ENCODE measurements at places on chromosomes 4 and X.
A peak's percentile ranks its signal among the peaks of the same experiment; 100 is the strongest.

DNA sequence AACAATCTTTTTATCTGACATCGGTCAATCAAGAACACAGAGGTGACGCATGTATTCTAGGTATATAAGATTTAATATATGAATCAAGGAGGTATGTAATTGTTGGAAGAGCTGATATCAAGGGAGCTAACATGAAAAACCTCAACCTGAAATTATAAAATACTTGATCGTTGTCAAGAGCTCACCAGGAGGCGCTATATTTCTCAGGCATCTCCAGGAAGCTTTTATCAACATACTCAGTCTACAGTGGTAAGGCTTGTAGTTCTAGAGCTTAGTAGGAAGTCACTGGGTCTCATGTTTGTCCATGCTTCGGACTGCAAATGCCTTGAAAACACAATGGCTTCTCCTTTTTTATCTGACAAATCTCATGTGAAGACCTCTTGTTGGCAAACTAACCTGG, 156.1 kb downstream of the GRXCR1 start:
- no peak for DNase-seq

GRCh38 chr4:129929052-129929451, 833.1 kb downstream of the C4orf33 start:
- DNase-seq, result no peak

DNA sequence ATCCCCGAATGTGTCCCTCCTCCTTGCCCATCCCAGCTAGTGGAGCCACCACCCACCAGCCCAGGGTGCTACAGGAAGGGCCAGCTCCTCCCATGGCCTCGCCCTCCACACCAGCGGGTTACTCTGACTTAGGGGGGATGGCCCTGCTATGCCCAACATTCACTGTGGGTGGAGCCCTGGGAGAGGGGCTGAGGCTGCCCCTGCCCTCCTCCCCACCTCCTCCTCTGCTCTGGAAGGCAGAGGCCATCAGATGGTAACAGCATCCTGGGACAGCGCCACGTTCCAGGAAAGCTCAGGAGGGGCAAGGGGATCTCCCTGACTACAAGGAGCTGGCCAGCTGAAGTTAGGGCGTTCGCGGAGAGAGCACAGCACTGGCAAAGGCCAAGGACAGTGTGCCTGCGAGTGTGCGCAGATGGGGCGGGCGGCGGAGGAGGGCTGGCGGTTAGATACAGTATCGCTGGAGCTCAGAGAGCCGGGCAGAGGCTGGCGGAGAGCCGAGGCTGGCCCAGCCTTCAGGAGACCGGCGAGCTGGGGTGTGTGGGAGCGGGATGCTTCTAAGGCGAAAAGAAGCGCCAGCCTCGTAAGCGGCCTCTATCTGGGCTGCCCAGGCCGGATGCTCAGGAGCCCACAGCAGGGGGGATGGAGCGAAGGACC, 1.5 kb downstream of the JAKMIP1 start:
- no peak for DNase-seq

GRCh38 chr4:185238215-185238681, 28.9 kb downstream of the SNX25 start:
- no peak for DNase-seq

DNA sequence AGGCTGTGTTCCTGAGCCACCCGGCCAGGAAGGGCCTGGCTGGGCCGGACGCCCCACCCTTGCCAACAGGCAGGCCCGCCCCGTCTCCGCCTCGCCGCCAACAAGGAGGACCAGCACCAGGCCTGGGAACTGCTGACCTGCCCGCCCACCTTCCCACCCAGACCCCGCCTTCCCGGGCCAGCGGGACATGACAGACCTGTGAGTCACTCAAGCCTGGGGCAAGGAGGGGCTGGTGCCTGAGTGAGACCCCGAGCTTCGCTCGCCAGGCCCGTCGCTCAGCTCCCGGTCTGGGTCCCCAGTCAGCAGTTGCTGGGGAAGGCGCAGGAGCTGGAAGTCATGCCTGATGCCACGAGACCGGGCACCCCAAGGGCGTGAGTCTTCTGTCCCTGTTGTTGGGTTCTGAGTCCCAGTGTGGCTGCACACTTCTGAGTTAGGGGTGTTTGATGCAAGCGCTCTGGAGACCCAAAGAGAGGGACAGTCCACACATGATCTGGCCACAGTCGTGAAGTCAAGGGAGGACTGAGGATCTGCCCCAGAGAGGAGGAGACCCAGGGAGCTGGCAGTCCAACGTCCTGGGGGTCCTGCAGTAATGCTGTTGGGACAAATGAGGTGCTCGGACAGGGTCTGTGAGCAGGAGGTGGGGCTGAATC, at the start of gene DNASE1L1:
Gene DNASE1L1, minus strand, starts transcription at position 33 of the 650 bp plus-strand sequence. CDS start 3,686 bp downstream, outside the sequence.
- no peak for DNase-seq

- no peak for DNase-seq
Measured at GRCh38 chr4:27089186-27089585, 228.5 kb downstream of the STIM2 start.

GRCh38 chr4:150259861-150260567, 181.8 kb downstream of the DCLK2 start:
- no peak for DNase-seq

- DNase-seq, result no peak
Measured at GRCh38 chr4:58740897-58741296, 1630.7 kb upstream of the IGFBP7 start.

DNA sequence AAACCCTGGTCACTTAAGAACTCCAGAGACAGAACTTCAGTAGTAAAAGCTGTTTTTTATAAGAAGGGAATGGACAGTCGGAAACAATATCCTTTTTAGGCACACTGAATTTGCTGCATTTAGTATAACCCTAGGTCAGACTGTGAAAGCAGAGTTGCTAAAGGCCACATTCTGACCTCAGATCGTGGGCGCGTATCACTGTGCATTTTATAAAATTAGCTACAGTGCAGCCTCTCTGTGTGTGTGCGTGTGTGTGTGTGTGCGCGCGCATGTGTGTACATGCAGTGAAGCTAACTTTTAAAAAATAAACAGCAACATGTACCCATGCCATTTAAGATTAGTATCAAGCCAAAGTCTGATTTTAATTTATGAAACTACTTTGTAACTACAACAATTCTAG, 8.0 kb downstream of the ZNF827 start:
- no peak for DNase-seq

GRCh38 chrX:31227250-31227649, 155.4 kb upstream of the FTHL17 start:
- DNase-seq, result no peak

DNA sequence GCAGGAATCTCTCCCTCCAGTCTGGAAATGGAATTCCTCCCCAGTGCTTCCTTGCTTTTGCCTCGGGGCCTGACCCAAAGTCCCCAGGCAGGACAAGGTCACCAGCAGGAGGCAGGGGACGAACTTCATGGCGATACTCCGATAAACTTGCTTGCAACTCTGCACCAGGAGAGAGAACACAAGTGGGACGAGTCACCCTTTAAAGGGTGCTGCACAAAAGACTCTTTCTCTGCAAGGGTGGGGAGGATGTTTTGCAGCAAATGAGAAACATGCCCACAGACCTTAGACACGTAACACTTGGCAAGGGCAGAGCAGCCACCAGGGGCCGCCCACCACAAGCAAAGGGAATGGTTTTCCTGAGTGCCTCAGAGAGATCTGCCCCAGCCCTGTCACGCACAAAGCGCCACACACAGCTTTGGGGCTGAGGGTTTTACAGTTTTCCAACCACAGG, at the start of gene FGFBP2:
Gene FGFBP2, minus strand, starts transcription at position 175 of the 451 bp plus-strand sequence. Its CDS starts 46 bp downstream, at position 129.
- DNase-seq, result peak; percentile 31

GRCh38 chr4:53752124-53752523, 160.8 kb upstream of the LNX1 start:
- no peak for DNase-seq

- DNase-seq, result no peak
Measured at GRCh38 chrX:111365770-111366325, 46.1 kb downstream of the DCX start.

DNA sequence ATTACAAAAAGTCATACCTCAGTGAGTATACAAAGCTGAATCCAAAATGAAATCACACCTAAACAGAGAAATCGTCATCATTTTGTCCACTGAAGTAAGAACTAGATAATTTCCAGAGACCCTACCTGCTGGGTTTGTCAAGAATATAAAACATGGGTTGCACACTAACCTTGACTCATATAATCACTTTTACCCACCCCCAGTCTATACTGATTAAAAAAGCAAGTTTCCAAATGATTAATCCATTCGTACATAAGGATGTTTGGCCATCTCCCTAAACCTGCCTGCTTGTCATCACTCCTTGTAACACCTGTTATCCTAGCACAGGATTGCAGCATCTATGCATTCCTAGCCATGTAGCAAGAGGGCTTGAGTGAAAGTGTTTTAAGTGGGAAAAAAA, 4.7 kb downstream of the RAP2C start:
- no peak for DNase-seq

GRCh38 chrX:103372886-103373285, 3.5 kb upstream of the BEX3 start:
- no peak for DNase-seq

DNA sequence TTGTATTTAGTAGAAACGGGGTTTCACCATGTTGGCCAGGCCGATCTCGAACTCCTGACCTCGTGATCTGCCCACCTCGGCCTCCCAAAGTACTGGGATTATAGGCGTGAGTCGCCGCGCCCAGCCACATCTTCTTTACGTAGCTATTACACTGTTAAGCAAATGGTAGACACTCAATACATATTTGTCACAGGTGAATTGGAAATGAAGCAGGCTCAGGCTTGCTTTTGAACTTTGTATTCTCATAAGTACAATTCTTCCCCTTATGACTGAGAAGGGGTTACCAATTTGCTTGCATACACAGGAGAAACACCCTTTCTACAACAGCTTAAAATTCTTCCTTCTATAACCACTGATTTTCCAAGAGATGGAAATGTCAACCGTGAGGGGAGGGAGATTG, 787 bp upstream of the SRPX2 start:
- no peak for DNase-seq

- DNase-seq, result no peak
Measured at GRCh38 chr4:88672987-88673386, 24.6 kb downstream of the NAP1L5 start.

DNA sequence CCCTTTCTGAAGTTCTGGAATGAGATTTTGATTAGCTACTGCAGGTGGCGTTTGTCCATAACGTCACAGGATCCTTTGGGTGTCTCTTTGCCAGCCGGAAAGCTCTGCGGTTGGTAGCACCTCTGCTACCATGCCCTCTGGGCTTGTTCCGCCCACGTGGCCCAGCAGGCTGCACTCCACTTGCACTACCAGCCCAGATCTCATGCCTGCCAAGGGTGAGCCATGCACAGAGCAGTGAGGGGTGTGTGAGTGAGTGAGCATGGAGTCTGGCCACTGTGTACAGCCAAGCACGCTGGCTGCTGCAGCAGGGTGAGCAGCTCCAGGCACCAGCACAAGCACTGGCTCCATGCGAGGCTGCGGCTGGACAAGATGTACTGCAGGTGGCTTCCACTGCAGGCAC, 6.6 kb upstream of the HNRNPD start:
- no peak for DNase-seq

DNA sequence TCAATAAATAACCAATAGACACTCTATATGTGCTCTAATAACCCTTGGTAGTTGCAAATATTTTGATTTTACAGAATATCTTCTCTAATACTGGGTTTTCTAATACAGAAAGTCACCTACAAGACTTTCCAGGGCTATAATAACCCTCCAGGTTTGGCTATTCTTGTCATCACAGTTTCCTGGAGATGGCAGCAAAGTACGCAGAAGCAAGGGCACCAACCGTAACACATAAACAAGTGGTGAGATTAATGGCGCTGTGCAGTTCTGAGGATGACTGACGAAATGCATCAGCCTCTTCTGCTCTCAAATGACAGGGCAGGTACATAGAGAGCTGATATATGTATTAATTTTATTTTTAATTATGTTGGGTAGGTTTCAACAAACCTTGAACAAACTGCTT, 122.4 kb downstream of the C4orf33 start:
- DNase-seq, result peak; percentile 17

- DNase-seq, result no peak
Measured at GRCh38 chr4:152239216-152239615, 296.7 kb downstream of the FBXW7 start.

- DNase-seq, result no peak
Measured at GRCh38 chr4:15692602-15693001, 10.3 kb upstream of the BST1 start.
